NCI-H748 treated with DMSO at 0.1 percent for 48 hours (cell line): ENCODE measurements at places on chromosomes 2 and 18.

- DNase-seq: no peak
Measured at GRCh38 chr2:176582990-176583481, 313.8 kb downstream of the MTX2 start.

DNA sequence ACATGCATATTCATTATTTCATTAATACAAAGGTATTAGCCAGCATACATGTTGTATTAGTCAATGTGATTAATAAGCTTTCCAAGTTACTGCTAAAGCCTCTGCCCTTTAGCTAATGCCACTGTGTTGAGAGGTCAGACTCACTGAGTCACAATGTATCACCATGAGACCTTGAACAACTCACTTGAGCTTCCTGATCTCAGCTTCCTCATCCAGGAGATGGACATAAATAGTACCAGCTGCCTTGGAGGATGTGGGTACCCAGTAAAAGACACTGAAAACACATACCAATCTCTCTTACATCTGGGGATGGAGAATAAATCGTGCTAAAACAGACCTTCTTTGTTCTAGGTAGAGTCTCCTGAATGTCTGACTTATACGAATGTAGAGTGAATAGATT lies 224.6 kb downstream of the EPHA4 start:
- DNase-seq: no peak

DNA sequence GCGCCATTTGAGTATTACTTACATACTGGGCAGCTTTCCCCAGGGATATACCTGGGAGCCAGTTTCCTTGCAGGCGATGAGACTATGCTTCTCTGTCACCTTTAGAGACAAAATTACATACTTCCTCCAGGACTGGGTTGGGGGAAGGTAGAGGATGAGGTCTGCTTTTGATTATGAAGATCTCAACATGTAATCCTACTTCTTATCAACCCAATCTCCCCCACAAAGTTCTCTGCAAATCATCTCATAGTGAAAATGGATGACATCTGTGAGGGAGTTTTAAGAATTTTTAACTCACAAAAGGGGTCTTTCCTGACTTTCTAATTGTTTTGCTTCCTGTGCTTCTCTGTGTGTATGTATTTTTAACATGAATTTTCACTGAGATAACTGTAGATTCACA lies 81.9 kb downstream of the TMEM131 start:
- no peak for DNase-seq

GRCh38 chr2:64881037-64881492 lies 108.1 kb upstream of the SLC1A4 start:
- no peak for DNase-seq

DNA sequence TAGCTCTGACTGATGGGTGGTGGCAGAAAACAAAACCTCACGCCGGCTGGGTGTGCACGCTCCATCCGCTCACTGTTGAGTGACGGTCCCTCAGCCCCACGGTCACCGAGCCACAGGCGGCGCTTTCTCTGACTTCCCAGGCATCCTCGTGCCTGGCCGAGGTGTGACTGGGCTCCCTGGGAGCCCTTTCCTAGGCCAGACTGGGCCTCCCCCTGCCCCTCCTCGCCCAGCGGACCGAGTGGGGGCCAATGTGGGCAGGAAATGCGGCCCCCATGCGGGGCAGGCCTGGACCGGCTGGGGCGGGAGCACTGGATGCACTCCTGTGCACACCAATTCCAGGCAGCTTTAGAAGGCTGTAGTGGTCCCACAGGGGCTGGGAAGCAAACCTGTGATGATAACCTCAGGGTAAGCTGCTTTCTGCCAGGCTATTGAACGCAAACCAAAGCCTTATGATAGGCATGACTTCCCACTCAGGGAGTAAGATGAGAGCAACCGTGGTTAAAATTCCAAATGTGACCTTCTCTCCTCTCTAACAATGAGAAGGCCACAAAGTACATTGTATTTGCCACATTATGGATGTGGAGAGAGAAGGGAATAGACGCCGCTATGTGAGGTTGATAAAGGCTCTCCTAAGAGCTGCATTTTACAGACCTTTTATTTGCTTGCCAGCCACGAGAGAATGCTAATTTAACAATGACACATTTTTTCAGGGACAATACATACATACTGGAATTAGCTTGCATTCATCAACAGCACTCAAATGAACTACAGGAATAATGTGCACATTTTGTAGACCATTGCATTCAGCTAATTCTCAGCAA lies 83.9 kb upstream of the PGAP1 start:
- no peak for DNase-seq

DNA sequence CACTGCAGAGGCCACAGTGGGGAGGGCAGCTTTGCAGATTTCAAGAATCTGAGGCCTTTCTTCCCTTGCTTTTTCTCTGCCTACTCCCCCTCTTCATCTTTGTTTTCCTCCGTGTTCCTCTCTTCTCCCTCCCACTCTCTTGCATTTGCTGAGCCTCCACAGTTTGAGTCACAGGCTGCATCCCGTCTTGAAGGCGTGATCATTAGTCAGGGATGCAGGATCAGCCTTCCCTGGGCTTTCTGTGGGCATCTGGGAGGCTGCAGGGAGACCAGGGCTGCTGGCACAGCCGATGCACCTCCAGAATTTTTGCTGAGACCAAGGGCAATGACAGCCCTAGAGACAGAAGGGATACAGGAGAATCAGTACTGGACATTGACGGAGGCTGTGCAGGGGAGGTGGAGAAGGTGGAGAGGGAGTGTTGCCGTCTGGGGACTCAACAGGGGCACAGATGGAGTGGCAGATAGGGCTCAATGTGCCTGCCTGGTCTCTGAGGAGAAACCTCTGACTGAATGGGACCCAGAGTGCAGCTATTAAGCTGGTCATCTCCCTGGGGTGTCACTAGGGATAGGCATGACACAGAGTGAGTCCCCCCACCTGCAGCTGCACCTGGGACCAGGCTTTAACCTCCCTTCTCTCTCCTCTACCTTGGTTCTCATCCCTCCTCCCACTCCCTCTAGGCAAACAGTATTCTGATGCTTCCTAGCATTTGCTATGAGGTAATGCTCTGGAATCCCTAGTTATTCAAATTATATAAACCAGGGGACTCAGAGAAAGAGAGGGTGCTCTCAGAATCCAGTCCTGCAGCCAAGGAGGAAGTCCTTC lies 29.0 kb upstream of the DNAJC27 start:
- no peak for DNase-seq

DNA sequence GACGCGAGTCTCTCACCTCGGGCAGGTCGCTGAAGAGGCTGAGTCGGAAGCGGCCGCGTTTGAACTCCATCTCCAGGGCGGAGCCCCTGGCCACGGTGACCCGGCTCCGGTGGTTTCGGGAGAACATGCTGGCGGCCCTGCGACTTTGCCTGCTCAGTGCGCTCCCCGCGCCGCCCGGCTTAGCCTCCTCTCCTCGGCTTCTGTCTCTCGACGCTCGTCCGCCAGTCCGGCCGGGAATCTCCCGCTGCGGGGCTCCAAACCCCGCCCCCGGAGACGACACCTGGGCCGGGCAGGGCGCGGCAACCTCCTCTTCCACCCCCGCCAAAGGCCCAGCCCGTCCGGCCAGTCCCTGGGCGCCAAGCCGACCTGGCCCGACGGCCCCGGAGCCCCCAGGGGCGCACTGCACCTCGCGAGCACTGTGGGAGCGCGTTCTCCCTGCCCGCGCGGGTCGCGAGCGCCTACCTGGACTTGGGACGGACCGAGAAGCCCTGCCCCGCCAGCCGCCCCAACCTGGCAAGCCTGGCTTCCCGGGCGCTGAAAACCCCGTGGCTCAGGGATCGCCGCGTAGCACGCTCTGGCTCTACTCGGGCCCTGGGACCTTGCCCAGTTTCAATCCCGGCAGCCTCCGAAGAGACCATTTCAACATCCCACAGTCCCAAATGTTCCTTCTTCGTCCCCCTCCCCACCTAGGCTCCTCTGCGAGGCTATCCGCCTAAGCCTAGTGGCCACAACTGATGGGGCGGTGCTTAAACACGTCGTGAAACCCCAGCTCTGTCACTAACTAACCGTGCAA lies at the start of gene RTKN:
RTKN (minus strand) TSS at position 248 of the 793 bp plus-strand sequence; CDS start at position 127, 121 bp downstream.
- no peak for DNase-seq
